Cardiac atrium fibroblast (primary cell): ENCODE measurements at places on chromosomes 3 and 15. TPM values are rescaled to one million over a fixed set of nuclear protein-coding genes. Genes with fewer than 3 reads are reported as not detected.

The HACL1 gene
- total RNA-seq = 10.5 and 14.3 TPM in 2 replicates

The PTPN23 gene
- 12.5 and 17.8 TPM in 2 replicates for total RNA-seq

The ADAMTSL3 gene
- total RNA-seq = 3.9 and 7.2 TPM in 2 replicates

The NOX5 gene
- total RNA-seq = 0.18 TPM in 1 of 2 replicates, not detected in the other

The SPINK8 gene
- not detected in 2 replicates for total RNA-seq

The CLRN1 gene
- not detected in 2 replicates for total RNA-seq

The THRB gene
- total RNA-seq = 1.6 TPM in 2 replicates

The TXNRD3 gene
- 9.4 and 10.9 TPM in 2 replicates for total RNA-seq

The P2RY12 gene
- not detected in 2 replicates for total RNA-seq

The TTC21A gene
- 0.90 and 1.8 TPM in 2 replicates for total RNA-seq

The RTP2 gene
- total RNA-seq = not detected in 2 replicates

The TADA3 gene
- total RNA-seq = 72.1 and 81.6 TPM in 2 replicates

The SLC7A14 gene
- total RNA-seq = 1.8 and 2.0 TPM in 2 replicates

The CRYGS gene
- 0.65 and 1.1 TPM in 2 replicates for total RNA-seq

The GOLGA6L26 gene
- not detected in 2 replicates for total RNA-seq

The FOXB1 gene
- not detected in 2 replicates for total RNA-seq

The GOLGA8S gene
- total RNA-seq = 0.18 TPM in 1 of 2 replicates, not detected in the other

The AMT gene
- 1.1 and 2.5 TPM in 2 replicates for total RNA-seq

The TOPBP1 gene
- 15.5 and 21.4 TPM in 2 replicates for total RNA-seq

The RPS17 gene
- total RNA-seq = 2,703 and 2,945 TPM in 2 replicates

The MAGI1 gene
- 12.8 and 20.9 TPM in 2 replicates for total RNA-seq

The NUDT16 gene
- total RNA-seq = 15.4 and 17.0 TPM in 2 replicates

The ATP13A5 gene
- not detected in 2 replicates for total RNA-seq

The RYR3 gene
- total RNA-seq = not detected in 2 replicates

The OR5K2 gene
- total RNA-seq = not detected in 2 replicates

The BLM gene
- 1.6 and 2.3 TPM in 2 replicates for total RNA-seq

The TNNC1 gene
- not detected in 2 replicates for total RNA-seq
